HS-27A (cell line): ENCODE measurements at places on chromosomes 4 and X.

DNA sequence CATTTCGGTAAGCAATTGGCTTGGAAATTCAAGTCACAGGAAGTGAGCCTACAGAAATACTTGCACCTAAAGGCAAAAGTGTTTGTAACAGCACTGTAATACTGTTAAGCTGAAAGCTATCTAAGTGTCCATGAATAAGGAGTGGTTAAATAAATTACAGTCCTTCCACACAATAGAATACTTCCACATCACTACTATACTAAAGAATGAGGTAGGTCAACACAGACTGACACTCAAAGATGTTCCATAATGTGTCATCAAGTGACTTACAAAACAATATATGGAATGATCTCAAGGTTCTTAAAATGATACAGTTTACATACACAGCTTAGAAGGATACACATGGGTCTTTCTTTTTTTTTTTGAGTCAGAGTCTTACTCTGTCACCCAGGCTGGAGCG lies 27.0 kb downstream of the SLC10A6 start:
- no peak for DNase-seq

DNA sequence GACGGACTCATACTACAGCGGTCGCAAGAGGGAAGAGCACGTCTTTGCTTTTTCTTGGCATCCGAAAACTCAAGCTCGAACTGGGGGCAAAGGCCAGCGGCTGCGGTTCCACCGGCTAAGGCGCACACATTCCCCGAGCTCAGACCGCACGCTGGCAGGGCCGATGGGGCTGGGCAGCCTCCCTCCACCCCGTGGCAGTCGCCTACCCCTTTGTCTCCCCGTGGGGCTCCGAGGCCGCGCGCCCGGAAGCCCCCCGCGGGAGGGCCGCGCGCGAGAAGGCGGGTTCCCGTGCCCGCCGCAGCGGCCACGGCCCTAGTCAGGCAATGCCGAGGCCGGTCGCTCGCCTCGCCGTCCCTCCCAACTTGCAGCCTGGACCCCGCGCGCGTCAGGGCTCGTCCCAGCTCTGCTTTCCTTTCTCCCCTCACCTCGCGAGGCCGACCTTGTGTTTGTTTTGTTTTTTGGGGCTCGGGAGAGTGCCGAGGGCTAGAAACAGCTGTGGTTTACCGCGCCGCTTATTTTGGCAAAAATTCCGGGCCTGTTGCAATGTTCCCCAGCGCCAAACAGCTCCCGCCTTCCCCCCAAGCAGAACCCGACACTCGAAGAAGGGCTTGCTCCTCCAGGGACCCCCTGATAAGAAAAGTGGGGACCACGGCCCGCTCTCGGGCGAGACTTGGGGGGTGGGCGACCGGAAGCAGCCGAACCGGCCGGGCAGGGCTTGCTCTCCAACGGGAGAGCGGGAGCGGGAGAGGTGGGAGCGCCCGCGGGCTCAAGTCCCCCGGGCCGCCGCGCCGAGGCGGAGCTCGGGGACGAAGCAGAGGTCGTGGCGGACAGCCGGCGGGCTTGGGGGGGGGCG lies 561 bp upstream of the N4BP2 start:
- DNase-seq: peak; percentile 73

- DNase-seq: no peak
Observed at GRCh38 chrX:13088156-13088487, 43.7 kb upstream of the FAM9C start.

DNA sequence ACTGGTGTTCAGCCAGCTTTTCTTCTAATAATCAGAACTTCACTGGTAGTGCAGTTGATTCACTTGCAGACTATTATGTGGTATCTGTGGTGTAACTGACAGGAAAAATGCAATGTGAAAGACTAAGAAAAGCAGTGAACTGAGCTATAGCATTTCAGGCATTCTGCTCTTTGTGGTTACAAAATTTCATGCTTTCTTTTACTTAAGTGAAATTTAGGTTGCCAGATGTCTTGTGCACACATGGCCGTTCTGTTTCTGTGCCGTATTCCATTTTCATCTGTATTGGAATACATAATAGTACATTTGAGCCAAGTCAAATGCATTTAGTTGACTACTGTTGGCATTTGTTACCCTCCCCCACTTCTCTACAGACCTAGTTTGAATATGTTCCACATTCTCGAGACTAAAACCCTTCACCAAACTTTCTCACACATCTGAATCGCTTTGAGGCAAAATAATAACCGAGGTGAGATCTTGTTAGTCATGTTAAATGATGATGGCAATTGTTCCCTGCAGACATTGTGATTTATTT lies 8.2 kb downstream of the RTL3 start:
- DNase-seq: no peak

- DNase-seq: no peak
Observed at GRCh38 chr4:173504181-173504503, 25.9 kb downstream of the HAND2 start.
